Esophagus muscularis mucosa (tissue), 4 donors: ENCODE measurements at places on chromosomes 2 and 18. TPM values are rescaled to one million over a fixed set of nuclear protein-coding genes. Genes with fewer than 3 reads are reported as not detected.

GRCh38 chr2:67008155-67008554, 389.0 kb upstream of the ETAA1 start:
- no peaks in the 10 kb centered on the region for H3K27me3 ChIP-seq
- no peaks in the 10 kb centered on the region for H3K36me3 ChIP-seq

DNA sequence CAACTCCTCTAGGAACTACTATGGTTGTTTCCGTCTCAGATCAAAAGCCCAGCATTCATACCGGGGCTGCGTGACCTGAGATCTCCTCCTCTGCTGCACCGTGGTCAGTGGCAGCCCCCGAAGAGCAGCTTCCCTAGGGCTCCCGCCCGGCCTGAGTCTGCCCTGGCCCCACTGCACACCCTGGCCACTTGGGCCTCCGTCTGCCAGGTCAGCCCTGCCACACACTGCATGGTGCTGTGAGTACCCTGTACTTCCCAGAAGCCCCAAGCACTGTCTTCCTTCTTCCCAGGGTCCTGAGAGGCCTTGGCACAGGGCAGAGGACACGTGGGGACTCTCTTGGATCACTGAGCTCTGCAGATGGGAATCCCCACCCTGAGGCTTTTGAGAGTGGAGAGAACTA, 81.5 kb upstream of the GPC1 start:
- H3K4me3 ChIP-seq: no peak overlapping the region
- H3K36me3 ChIP-seq: no peaks in the 10 kb centered on the region
- DNase-seq: no peak
- H3K27ac ChIP-seq: no peak overlapping the region
- peaks cover 24% of the 10 kb centered on the region for H3K4me1 ChIP-seq

DNA sequence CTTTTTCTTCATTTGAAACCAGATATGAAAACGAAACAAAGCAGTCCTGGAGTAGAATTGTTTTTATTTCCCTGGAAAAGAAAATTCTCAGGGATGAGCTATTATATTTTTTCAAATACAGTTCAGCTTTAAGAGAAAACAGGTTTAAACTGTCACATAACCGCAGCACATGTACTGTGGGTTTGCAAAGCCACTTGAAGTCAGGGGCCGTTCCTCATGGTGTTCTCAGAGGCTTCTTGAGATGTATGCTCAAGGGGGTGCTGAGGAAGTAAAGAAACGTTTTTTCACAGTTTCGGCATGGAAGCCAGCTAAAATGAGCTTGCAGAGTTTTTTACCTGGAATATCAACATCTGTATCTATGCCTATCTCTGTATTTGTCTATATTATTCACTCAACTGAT, 225.3 kb downstream of the MC4R start:
- no peak overlapping the region for H3K27ac ChIP-seq
- no peak for DNase-seq
- H3K4me1 ChIP-seq: no peaks in the 10 kb centered on the region
- H3K27me3 ChIP-seq: no peaks in the 10 kb centered on the region

DNA sequence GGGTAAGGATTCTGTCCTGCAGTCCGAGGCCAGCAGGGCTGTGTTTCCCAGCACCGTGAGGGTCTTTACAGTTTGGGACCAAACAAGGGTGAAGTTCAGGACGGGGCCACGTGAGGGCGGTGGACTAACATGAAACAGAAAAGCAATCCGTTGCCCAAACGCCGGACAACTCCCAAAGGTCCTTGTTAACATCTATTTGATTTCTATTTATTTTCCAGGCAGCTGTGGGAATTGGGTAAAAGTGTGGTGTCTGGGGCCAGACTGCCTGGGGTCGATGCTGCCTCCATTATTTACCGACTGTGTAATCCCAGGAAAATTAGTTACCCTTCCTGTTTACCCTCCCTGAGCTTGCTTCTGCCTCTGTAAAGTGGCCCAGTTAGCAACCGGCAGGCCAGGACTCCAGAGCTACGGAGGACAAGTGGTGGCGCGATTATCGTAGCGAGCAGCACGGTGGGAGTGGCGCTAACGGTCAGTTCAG, 66.3 kb upstream of the TCF7L1 start:
- no peaks in the 10 kb centered on the region for H3K36me3 ChIP-seq
- peak overlapping the region; percentile 36 for H3K4me3 ChIP-seq
- peak; percentile 94 for DNase-seq
- peaks cover 9% of the 10 kb centered on the region for H3K4me1 ChIP-seq
- no peak overlapping the region for H3K27ac ChIP-seq

DNA sequence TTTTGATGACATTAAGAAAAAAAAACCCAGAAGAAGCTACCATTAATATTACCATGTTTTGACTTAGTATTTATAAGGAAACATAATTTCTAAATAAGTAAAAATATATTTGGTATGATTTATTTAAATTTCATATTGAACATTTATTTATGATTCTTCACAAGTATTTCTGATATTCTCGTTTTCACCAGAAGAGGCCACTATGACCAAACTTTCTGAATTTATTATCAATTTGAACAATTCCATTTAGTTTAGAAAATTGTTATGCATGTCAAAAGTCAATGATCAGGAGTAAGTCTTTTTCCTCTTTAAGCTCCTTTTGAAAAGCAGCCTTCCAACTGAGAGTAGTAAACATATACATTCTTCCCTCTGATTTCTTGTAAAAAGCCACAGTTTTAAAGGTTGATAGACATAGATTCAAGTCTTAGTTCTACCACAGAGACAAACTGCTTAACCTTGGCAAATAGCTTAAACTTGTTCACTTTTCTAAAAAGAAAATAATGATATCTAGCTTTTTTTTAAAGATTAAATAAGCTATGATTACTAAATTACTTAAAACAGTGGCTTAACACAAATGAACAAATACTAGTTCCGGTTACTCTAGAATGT, 329.9 kb downstream of the TRIB2 start:
- no peak for DNase-seq
- no peaks in the 10 kb centered on the region for H3K36me3 ChIP-seq
- H3K27ac ChIP-seq: no peak overlapping the region
- H3K27me3 ChIP-seq: no peaks in the 10 kb centered on the region

GRCh38 chr2:141316606-141317005, 814.2 kb downstream of the LRP1B start:
- DNase-seq: no peak
- no peak overlapping the region for H3K4me3 ChIP-seq
- H3K27ac ChIP-seq: no peak overlapping the region

Gene PSMD14
- 30.3 TPM for total RNA-seq
